Hair follicular keratinocyte (primary cell): ENCODE measurements at places on chromosomes 5 and 9. TPM values are rescaled to one million over a fixed set of nuclear protein-coding genes. Genes with fewer than 3 reads are reported as not detected.

IL3 gene
- total RNA-seq: not detected in 2 replicates

LRRC19 gene
- 0.23 TPM in 1 of 2 replicates, not detected in the other for total RNA-seq

AQP7 gene
- total RNA-seq: not detected in 2 replicates

GABRA1 gene
- total RNA-seq: not detected in 2 replicates

PRR16 gene
- total RNA-seq: 0.39 and 0.42 TPM in 2 replicates

TMOD1 gene
- total RNA-seq: not detected in 2 replicates

SPINK4 gene
- total RNA-seq: not detected in 2 replicates

SARDH gene
- 0.27 and 0.86 TPM in 2 replicates for total RNA-seq

PCDHA13 gene
- total RNA-seq: not detected in 2 replicates

FRRS1L gene
- total RNA-seq: not detected in 2 replicates

IGFBPL1 gene
- total RNA-seq: not detected in 2 replicates

PCDHGB6 gene
- 0.61 and 0.70 TPM in 2 replicates for total RNA-seq

PAPPA gene
- 0.78 and 1.3 TPM in 2 replicates for total RNA-seq

PTPA gene
- 76.2 and 97.7 TPM in 2 replicates for total RNA-seq

NPR2 gene
- 6.2 and 14.6 TPM in 2 replicates for total RNA-seq

FST gene
- total RNA-seq: 223 and 230 TPM in 2 replicates

FUT7 gene
- total RNA-seq: not detected in 2 replicates

PITX1 gene
- 3.7 and 4.2 TPM in 2 replicates for total RNA-seq

ZFP37 gene
- total RNA-seq: 0.80 and 2.3 TPM in 2 replicates

GPX3 gene
- 14.9 and 39.9 TPM in 2 replicates for total RNA-seq

PCDHA10 gene
- total RNA-seq: not detected in 2 replicates

ECSCR gene
- total RNA-seq: not detected in 2 replicates

TMC1 gene
- not detected in 2 replicates for total RNA-seq

PCDHA8 gene
- not detected in 2 replicates for total RNA-seq

PTGER4 gene
- total RNA-seq: 14.1 and 16.3 TPM in 2 replicates

CDH10 gene
- total RNA-seq: 0.15 TPM in 1 of 2 replicates, not detected in the other

STK32A gene
- under 0.01 TPM in 1 of 2 replicates, not detected in the other for total RNA-seq

OR13C2 gene
- total RNA-seq: not detected in 2 replicates

MCC gene
- 30.6 and 45.2 TPM in 2 replicates for total RNA-seq

HAVCR1 gene
- not detected in 2 replicates for total RNA-seq

CMYA5 gene
- under 0.01 TPM in 1 of 2 replicates, not detected in the other for total RNA-seq

MARVELD2 gene
- total RNA-seq: 17.2 and 21.5 TPM in 2 replicates
